ENCODE measurements at places on chromosomes 12 and 14.
A peak's percentile ranks its signal among the peaks of the same experiment; 100 is the strongest.

GRCh38 chr12:100868487-100868886, 73.9 kb downstream of the ANO4 start:
- DNase-seq, result no peak

- DNase-seq, result no peak
Observed at GRCh38 chr12:99154216-99154982, 493.2 kb upstream of the GARIN6 start.

DNA sequence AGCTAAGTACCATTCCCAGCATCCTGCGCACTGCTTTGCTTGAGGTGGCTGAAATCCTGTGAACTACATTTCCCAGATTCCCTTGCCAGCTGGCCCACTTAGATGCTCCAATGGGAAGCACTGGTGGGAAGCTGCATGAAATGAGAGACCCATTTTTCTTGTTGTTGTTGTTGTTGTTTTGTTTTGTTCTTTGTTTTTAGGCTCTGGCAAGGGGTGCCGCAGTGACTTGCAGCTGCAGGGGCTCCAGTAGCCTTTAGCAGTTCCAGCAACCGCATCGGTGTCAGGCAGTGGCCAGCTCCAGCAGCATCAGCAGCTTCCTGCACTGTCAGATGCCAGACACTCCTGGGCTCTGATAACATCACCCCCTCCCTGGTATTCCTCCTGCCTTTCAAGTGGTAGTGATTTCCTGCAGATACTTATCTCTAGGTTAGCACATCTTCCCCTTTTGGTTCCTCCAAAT, 8.8 kb upstream of the EGLN3 start:
- DNase-seq, result no peak

DNA sequence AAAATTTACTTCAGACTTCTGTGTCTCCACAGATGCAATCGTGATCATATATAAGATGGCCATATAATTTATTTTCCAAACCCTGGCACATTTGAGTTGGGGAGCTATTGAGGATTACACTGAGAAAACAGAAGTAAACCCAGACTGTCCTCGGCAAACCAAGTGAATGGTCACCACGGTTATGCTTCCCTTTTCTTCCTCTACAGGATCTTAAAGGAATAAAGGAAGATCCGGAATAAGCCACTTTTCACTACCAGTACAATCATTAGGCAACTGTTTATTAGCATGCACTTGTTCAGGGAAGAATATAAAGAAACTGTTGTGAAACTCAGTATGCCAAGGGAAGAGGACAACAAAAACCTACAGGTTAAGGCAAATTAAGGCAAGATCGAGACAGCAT, 27.6 kb downstream of the SBNO1 start:
- DNase-seq, result no peak

DNA sequence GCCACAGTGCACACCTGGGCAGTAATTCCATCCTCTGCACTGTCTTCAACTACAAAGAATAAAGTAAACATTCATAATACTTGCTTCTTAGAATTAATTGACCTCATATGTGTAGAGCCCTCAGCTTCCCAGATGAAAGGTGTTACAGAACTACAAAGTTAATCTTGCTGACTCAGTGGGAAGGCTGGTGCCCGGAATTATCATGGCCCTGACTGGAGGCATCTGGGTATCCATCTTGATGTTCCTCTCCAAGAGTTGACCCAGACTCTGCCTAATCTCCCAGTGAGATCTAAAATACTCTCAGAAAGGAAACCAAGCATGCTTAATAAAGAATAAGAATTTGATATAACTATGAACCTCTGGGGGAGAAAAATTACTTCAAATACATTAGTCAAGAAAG, 147.0 kb upstream of the ARID2 start:
- DNase-seq, result no peak

DNA sequence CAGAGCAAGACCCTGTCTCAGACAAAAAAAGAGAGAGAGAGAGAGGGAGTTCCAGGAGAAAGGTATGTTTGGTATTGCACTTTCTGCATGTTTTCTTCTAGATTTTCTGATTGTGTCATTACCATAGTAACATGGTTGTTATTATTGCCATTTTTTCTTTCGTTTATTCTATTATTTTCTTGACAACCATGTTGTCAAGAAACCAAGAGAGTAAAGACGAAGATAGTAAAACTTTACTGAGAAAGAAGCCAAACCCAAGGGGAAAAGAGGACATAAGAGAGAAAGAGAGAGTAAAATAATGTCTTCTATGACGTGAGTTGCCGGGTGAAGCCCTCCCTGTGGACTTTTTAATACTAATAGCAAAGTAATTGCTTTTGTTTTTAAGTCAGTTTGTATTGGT, 1186.0 kb upstream of the SEL1L start:
- DNase-seq, result no peak

DNA sequence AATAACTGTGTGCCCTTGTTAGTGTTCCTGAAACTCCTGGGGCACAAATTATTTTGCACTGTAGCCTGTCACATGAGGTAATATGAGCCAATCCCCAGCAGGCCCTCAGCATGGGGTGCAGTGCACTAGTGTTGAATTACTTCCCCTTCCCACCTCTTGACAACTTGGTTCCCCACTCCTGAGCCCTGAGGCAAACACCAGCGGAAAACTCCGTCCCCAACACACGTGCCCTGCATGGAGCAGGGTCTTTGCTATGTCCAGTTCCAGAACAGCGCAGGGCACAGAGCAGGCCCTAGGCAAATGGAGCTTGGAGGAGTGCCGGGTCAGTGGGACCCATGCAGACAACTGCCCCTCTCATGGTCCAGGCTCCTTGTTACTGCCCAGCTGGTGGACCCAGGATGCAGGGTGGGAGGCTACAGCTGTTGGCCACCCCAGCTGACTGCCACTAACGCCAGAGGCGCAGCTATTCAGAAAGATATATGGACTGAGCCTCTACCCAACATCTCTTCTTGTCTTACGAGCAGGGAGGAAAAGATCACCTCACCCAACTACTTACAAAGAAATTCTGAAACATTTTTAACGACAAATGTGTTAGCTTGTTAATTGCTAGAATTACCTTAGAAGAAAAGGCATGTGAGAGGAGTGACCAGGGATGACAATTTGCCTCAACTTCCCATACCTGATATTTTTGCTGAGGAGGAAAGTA, 71.6 kb downstream of the NT5DC3 start:
- DNase-seq, result no peak

- no peak for DNase-seq
Observed at GRCh38 chr12:106585521-106586277, 2.9 kb downstream of the RFX4 start.

- no peak for DNase-seq
Observed at GRCh38 chr12:67526129-67526528, 122.4 kb upstream of the DYRK2 start.

DNA sequence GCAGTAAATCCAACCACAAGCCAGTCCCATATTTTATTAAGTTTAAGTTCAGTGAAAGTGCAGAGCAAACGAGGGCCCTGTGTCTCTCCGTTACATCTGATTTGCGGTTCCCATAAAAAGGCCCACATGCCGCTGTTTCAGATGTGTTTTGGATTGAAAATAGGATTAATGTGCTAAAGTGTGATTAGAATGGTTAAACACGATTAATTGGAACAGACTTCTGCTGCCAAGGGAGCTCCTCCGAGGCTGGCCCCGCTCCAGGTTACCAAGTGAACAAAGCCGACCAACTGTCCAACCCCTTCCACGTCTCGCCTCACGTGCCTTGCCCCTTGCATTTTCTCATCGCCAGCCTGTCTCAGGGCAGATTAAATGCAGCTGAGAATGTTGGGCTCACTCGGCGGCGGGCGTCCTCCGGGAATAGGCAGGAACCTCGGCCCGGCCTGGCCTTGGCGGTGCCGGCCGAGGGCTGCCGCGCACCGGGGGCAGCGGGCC, 166.5 kb upstream of the GSC start:
- DNase-seq, result no peak

GRCh38 chr12:6778217-6778573, 5.9 kb downstream of the LAG3 start:
- DNase-seq, result no peak

DNA sequence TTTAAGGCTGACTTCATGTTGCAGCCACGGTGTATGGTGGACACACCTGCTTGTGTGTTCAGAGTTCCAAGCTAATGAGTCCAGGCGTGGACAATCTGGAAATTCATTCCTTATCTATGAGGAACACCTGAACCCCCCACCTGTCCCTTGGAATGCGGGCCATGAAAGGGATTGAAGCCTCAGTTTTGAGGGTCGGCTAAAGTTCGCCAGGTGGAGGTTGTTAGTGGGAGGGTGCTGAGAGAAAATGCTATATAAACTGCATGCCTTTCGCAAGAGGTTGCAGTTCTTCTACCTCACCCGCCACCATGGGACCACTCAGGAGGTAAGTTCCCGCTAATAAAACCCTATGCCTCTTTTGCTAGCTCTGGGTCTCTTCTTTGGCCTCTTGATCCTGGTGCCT, 348.0 kb downstream of the BCL11B start:
- DNase-seq, result no peak

GRCh38 chr14:20807304-20808161, 4.9 kb upstream of the RNASE1 start:
- no peak for DNase-seq

GRCh38 chr14:62304257-62304656, 542.0 kb downstream of the SNAPC1 start:
- DNase-seq, result no peak

GRCh38 chr12:33006106-33006505, 109.5 kb upstream of the PKP2 start:
- no peak for DNase-seq

DNA sequence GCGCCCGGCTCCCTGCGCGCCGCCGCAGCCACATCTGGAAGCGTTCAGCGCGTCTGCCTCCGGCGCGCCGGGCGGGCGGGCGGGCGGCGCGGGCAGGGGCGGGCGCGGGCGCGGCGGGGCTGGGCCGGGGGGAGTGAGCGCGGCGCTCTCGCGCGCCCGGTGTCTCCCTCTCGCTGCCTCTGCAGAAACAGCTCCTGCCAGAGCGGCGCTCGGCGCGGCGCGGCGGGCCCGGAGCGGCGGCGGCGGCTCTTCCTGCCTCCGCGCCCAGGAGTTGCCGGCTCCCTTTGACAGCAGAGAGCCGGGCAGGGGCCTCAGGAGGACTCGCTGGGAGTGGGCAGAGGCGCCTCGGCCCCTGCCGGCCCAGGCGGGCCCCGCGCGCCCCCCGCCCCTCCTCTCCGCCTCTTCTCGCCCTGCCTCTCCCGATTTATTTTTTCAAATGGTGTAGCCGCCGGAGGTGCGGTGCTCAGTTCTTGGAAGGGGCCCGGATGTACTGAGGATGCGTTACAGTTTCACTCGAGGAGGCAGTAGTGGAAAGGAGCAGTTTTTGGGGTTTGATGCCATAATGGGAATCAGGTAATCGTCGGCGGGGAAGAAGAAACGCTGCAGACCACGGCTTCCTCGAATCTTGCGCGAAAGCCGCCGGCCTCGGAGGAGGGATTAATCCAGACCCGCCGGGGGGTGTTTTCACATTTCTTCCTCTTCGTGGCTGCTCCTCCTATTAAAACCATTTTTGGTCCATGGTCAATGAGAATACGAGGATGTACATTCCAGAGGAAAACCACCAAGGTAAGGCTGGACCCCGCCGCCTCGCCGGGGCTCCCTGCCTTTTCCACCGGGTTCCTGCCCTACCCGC, at the start of gene CACNA1C:
CACNA1C (plus strand) TSS at position 162 of the 853 bp plus-strand sequence; CDS start at position 738, 576 bp downstream.
- no peak for DNase-seq

- peak; percentile 12 for DNase-seq
Observed at GRCh38 chr14:63899953-63900352, 47.1 kb downstream of the SYNE2 start.

- DNase-seq, result peak; percentile 10
Observed at GRCh38 chr14:20904393-20905029, 13.3 kb downstream of the RNASE3 start.
